ENCODE measurements at places on chromosomes 7 and 10.

DNA sequence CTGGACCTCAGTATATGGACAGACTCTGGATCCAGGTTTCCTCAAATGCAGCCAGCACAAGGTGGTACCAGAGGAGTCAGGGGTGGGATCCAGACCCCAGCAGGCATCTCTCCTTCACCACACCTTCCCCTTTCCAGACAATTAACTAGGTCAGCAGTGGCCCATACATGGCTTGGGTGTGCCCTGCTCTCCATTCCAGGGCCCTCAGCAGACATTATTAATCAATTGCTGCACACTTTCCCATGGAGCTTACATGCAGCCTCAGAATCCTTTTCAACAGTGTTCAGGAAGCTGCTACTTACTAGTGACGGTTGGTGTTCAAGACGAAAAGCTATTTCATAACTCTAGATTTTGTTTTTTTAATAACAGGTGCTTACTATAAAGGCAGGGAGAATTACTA lies 6.0 kb downstream of the COL13A1 start:
- DNase-seq: peak; percentile 40

DNA sequence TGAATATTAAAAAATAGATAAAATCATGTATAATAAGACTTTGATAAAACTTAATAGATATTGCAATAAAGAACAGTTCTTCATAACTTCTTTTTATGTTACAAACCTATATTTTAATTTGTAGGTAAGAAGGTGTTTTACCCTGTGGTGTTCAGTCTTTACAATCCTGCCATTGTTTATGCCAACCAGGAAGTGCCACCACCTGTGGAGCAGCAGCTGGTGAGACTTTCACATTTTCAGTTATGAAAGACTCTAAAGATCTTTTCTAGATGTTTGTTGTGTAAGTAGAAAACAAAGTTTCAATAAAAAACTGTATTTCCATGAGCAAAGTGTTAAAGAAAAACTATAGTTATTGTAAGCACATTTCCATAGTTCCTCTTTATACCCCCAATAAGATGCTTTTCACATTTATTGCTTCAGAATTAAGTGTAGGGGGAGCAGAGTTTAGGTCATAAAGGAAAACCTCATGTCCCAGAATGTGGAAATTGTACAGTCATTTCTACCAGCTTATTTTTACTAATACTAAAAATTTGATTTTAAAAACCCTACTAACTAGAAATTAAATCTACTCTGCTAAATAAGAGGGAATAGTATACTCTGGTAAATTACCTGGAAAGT lies 28.7 kb downstream of the CSGALNACT2 start:
- no peak for DNase-seq

GRCh38 chr7:141369422-141369821 lies 181.8 kb upstream of the AGK start:
- DNase-seq: no peak

DNA sequence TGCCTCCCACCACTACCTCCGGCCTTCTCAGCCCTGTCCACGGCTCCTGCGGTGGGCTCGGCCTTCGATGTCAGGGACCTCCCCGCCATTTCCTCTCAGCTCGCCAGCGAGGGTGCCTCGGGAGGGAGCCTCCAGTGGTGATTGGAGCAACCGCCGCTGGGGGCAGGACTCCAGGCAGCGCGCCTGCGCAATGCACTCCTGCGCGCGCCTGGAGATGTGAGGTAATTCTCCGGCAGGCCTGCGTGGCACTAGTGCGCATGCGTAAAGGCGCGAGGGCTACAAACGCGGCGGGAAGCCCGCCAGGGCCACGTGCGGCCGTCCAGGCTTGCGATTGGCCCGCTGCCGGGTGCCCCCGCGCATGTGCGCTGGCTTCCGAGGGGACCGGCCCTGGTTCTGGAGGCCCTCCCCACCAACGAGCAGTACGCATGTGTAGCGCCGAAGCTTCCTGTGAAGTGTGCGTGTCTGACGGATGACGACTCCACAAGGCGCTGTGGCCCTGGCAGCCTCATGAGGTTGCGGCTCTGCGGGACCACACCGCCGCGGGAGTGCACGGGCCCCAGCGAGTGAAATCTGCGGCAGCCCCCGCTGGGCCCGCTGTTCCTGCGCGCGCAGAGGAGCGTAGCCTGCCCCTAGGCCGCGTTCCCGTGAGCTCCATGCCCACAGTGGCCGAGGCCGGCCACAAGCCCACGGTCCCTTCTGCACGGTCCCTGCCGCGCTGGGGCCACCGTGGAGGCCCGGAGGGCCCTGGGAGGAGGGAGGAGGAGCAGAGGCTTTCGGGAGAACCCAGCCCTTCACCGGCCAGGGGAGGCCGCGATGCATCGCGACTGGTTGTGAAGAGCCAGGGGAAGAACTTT lies at the start of gene SYCE1:
TSS of gene SYCE1 (minus strand) at position 143 of the 854 bp plus-strand sequence. CDS start at position 89, 54 bp downstream.
- DNase-seq: peak; percentile 36

GRCh38 chr7:116229366-116229765 lies 19.0 kb downstream of the TES start:
- no peak for DNase-seq

DNA sequence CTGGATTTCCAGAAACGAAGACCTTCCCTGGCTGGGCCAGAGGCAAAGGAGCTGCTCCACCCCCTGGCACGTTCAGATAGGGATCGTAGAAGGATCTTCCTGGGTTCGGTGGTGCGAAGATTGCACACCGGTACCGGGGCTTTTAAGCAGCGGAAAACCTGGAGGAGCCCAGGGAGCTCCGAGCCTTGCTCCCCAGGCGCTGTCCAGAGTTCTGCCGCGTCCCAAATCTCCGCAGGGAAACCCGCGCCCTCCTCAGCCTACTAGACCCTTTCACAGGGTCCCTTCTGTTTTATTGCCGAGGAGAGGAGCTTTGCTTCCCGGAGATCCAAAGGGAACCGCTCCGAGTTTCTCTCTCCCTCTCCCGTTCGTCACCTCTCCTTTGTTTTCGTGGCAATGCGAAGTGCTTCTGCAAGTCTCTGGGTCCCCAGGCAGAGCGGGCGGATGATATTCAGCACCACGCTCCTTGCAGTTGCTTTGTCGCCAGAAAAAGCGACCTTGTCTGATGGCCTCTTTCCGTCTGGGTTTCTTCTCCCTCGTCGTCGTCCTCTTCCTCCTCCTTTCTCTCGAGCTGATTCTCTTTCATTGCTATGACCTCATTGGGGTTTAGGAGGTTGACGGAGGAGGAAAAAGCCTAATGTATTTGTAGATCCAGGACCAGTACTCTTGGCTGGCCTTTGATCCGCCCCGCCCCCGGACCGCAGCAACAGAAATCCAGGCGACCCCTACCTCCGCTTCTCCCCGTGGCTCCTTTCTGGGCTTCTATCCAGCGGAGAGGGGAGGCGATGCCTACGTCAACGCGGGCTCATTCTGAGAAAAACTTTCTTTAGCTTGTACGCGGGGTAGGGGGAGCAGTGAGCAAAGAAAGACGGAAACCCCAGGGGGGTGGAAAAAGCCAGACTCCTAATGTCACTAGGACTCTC lies at the start of gene TMEM196:
TSS of gene TMEM196 (minus strand) at position 777 of the 920 bp plus-strand sequence. CDS start 921 bp downstream, outside the sequence.
- peak; percentile 87 for DNase-seq

- DNase-seq: peak; percentile 89
Observed at GRCh38 chr10:86349474-86349873, 17.1 kb downstream of the GRID1 start.

DNA sequence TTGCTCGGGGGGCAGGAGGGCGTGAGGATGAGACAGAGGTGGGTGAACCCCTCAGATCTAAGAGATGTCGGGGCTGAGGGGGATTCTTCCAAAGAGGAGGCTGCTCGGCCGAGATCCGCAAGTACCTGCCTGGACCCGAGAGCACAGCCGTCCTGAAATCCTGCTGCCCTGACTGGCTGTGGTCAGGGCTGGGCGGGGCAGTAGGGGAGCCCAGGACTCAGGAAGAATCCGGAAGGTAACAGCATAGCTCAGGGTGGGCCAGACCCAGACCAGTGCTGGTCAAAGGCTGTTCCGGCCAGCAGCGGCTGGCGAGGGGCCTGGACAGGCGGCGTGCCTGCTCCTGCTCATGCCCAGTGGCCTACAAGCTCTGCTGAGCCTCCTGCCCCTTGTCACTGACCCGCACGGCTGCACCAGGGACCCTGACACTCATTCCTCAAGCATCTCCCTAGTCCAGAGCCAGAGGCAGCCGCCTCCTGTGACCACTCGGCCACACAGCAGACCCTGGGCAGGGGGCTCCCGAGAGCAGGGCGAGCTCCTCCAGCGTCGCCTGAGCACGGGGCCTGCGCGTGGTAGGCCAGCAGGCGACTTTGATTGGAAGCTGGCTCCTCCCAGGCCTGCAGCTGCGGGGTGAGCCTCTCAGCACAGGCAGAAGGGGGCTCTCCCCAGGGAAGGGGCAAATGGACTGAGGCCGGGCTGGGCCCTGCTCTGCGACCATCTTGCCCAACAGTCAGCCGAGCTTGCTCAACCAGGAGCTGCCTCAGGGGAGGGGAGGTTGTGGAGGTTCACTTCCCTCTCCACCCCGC lies 3.1 kb upstream of the ADAP1 start:
- DNase-seq: peak; percentile 53

GRCh38 chr10:73824146-73824725 lies 12.8 kb upstream of the NDST2 start:
- no peak for DNase-seq

- DNase-seq: no peak
Observed at GRCh38 chr10:110576220-110576619, 8.7 kb downstream of the SMC3 start.

DNA sequence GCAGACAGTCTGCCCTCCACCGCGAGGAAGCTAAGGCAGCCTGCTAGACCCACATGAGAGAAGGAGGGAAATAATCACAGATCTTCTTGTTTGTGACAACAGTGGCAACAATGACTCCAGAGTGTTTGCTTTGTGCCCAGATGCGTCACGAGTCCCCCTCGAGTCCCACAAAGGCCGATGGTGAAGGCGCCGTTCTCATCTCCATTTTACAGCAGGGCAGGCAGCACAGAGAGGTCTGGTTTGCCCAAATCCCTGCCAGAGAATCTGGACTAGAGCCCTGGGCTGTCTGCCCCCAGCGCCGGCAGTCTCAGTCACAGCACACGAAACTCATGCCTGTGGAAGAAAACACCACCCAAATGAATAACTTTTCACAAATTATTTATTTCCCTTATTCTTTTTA lies 38.1 kb downstream of the KIAA1549 start:
- DNase-seq: no peak

- DNase-seq: no peak
Observed at GRCh38 chr10:93443481-93443880, 38.7 kb downstream of the MYOF start.

Data from GM23338 (cell line).